ENCODE measurements at places on chromosomes 2 and 18. TPM values are rescaled to one million over a fixed set of nuclear protein-coding genes. Genes with fewer than 3 reads are reported as not detected.

The IRS1 gene
- total RNA-seq, result 17.4 TPM

The LINC00305 gene
- total RNA-seq, result not detected

The SP140L gene
- 3.6 TPM for total RNA-seq

The UGT1A8 gene
- total RNA-seq, result not detected

The RNF25 gene
- total RNA-seq, result 13.3 TPM

The CFC1 gene
- not detected for total RNA-seq

The DSC1 gene
- total RNA-seq, result 5.3 TPM

DNA sequence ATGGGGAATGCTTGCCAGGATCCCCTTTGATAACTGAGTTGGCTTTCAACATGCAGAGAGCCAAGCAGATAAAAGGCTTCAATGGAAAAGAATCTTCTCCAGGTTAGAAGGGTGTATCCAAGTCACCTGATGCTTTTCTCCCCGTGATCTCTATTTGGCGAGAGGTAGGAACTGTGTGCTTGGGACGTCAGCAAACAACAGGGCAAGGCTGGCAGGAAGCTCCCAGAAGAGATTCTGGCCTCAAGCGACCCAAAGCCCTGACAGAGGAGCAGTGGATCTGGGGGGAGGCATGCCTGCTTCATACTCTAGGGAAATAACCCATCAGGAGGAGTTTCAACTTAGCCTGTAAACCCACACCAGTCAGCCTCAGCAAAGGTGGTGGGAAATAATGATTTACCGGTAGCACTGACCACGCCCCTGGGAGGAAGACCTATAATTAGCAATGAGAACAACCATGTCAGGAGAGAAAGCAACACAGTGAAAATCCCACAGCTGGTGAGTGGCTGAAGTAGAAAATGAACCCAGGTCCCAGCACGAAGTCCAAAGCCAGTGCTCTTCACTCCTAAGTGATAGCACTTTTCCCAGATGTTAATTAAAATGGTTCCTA is 76.3 kb upstream of the SEC11C start:
- no peak overlapping the region for H3K27ac ChIP-seq
- H3K4me3 ChIP-seq, result no peak overlapping the region
- no peaks in the 10 kb centered on the region for H3K4me1 ChIP-seq
- no peaks in the 10 kb centered on the region for H3K36me3 ChIP-seq

- no peak overlapping the region for H3K27ac ChIP-seq
- H3K36me3 ChIP-seq, result no peaks in the 10 kb centered on the region
- no peak for DNase-seq
- peaks cover 10% of the 10 kb centered on the region for H3K4me1 ChIP-seq
Measured at GRCh38 chr2:45781464-45781811, 130.0 kb downstream of the PRKCE start.

- no peaks in the 10 kb centered on the region for H3K27me3 ChIP-seq
- H3K27ac ChIP-seq, result no peak overlapping the region
- H3K4me1 ChIP-seq, result no peaks in the 10 kb centered on the region
- no peak for DNase-seq
Measured at GRCh38 chr18:38884050-38884449, 1318.5 kb upstream of the CELF4 start.

DNA sequence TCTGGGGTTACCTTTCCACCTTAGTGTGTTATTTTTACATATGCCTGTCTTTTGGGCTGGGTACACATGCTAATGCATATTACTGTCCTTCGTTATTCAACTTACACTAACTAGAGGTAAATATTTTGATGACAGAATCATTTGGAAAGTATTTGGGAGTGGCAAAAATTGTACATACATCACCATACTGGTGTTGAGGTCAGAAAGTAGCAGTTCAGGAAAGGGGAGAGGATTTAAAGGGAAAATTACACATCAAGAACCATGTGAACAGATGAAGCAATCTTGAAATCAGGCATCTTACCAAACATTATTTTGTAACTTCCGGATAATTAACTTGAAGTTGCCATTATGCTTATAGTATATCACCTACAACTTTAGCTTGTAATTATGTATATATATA is 379.7 kb downstream of the RND3 start:
- H3K4me3 ChIP-seq, result no peak overlapping the region
- H3K27ac ChIP-seq, result no peak overlapping the region
- H3K4me1 ChIP-seq, result no peaks in the 10 kb centered on the region
- H3K36me3 ChIP-seq, result no peaks in the 10 kb centered on the region

DNA sequence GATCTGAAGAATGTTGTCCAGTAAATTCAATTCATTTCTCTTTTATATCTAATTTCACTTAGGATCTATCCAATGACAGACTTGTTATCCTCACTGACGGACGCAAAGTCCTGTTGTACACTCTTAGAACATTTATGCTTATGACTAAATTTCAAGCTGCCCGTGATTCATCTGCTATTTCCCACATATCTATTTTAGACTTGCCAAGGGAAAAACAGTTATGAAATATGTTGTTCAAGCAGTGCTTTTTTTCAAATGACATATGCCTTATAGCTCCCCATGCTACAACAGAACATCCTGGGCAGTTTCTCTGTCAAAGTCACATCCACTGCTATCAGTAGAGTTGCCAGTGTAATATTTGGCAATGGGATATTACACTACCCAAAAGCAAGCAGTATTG is 94.2 kb upstream of the CBLN2 start:
- no peaks in the 10 kb centered on the region for H3K4me1 ChIP-seq
- no peak overlapping the region for H3K27ac ChIP-seq
- H3K36me3 ChIP-seq, result no peaks in the 10 kb centered on the region
- H3K27me3 ChIP-seq, result no peaks in the 10 kb centered on the region

DNA sequence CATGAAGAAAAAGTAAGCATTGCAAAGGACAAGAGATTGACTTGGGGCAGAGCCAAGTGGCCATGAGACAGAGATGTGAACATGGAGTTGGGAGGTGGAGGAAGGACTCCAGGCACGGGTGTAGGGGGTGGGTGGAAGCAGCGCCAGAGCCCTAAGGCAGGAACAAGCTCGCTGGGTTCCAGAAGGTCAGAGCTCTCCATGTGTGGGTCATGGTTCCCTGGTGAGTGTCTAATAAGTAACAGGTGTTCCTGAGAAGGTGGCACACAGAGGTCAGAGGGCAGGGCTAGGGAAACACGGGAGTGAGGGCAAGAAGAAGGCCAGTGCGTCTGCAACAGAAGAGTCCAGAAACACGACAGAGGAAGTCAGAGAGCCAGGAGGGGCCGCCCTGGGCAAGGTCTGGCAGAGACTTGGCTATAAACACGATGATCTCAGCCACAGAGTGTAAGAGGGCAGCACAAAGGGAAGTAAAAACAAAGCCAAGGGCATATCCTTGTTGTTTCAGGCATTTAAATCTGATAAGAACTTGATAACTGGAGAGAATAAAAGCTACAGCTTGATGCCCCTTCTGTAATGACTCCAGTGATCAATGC is 260.8 kb downstream of the TGIF1 start:
- H3K27ac ChIP-seq, result no peak overlapping the region
- DNase-seq, result peak; percentile 32
- H3K27me3 ChIP-seq, result no peaks in the 10 kb centered on the region
- no peaks in the 10 kb centered on the region for H3K36me3 ChIP-seq

- H3K4me1 ChIP-seq, result peaks cover 22% of the 10 kb centered on the region
- H3K27ac ChIP-seq, result no peak overlapping the region
- peaks cover 39% of the 10 kb centered on the region for H3K27me3 ChIP-seq
- no peak overlapping the region for H3K4me3 ChIP-seq
Measured at GRCh38 chr2:224042191-224042696, 3.2 kb upstream of the SERPINE2 start.

DNA sequence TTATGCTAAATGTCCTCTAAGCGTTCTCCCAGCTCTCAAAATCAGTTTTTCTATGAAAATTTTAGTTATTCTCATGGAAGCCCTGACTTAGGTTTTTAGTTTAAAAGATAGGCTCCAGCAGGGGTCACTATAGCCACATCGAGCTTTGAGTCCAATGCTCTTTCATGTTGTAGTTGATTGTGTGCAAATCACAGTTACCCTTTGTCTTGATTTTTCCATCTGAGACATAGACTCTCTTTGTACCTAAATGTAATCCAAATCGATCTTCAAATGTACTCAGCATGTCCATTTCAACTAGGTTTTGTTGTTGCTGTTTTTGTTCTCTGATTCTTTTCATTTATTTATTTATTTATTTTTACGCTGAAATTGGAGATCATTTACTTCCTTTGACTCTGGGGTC is 26.4 kb upstream of the MSTN start:
- no peaks in the 10 kb centered on the region for H3K4me1 ChIP-seq
- no peak overlapping the region for H3K4me3 ChIP-seq
- no peaks in the 10 kb centered on the region for H3K36me3 ChIP-seq

- H3K4me1 ChIP-seq, result no peaks in the 10 kb centered on the region
- no peak overlapping the region for H3K4me3 ChIP-seq
- H3K27me3 ChIP-seq, result no peaks in the 10 kb centered on the region
- no peak for DNase-seq
- no peak overlapping the region for H3K27ac ChIP-seq
Measured at GRCh38 chr2:227373389-227373788, 5.7 kb downstream of the TM4SF20 start.

DNA sequence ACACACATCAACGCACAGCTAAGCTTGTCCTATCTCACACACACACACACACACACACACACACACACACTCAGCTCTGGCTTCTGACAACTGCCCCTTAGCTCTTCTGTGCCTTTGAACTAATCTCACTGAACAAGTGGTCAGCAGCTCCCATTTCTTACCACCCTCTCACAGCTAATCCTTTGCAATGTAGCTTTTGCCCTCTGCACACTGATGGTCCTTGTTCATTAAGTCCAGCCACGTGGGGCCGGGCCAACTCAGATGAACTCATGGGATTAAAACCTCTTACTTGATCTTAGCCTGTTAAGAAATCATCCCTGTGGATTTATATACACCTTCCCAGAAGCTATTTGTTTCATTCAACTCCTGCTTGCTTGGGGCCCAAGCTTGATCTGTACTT is 36.6 kb downstream of the DPYSL5 start:
- no peak overlapping the region for H3K4me3 ChIP-seq
- H3K4me1 ChIP-seq, result no peaks in the 10 kb centered on the region
- no peaks in the 10 kb centered on the region for H3K36me3 ChIP-seq
- H3K27me3 ChIP-seq, result no peaks in the 10 kb centered on the region
- no peak for DNase-seq

GRCh38 chr2:10550206-10551001 is 102.3 kb upstream of the ODC1 start:
- peak; percentile 53 for DNase-seq
- no peak overlapping the region for H3K4me3 ChIP-seq
- peaks cover 4% of the 10 kb centered on the region for H3K27me3 ChIP-seq
- peaks cover 22% of the 10 kb centered on the region for H3K4me1 ChIP-seq

DNA sequence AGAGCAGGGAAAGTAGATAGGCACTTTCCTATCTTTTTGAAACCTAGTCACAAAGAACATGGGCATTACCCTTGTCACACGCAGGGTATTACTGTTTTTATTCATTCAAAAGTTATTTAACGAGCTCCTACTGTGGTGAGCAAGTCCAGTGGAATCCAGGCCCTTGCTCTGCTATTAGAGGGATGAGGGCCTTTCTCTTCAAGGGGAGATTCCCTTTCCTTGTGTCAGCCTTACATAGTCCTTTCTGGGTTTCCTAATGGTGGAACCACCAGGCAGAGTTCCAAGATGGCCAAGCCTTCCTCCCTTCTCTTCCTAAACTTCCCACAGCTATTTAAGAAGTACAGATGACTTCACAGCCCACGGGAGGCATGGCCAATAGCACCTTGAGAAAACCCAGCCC is 64.6 kb downstream of the SPTBN1 start:
- H3K27me3 ChIP-seq, result no peaks in the 10 kb centered on the region
- H3K36me3 ChIP-seq, result peaks cover 23% of the 10 kb centered on the region
- H3K4me1 ChIP-seq, result peaks cover 83% of the 10 kb centered on the region
- no peak overlapping the region for H3K4me3 ChIP-seq
- H3K27ac ChIP-seq, result peak overlapping the region; percentile 37

- no peaks in the 10 kb centered on the region for H3K27me3 ChIP-seq
- H3K27ac ChIP-seq, result no peak overlapping the region
- H3K4me3 ChIP-seq, result no peak overlapping the region
- H3K4me1 ChIP-seq, result no peaks in the 10 kb centered on the region
- no peak for DNase-seq
Measured at GRCh38 chr2:8169443-8169842, 512.4 kb upstream of the ID2 start.

- no peaks in the 10 kb centered on the region for H3K27me3 ChIP-seq
- H3K4me1 ChIP-seq, result peaks cover 46% of the 10 kb centered on the region
- H3K27ac ChIP-seq, result peak overlapping the region; percentile 87
- peak overlapping the region; percentile 95 for H3K4me3 ChIP-seq
- H3K36me3 ChIP-seq, result no peaks in the 10 kb centered on the region
Measured at GRCh38 chr2:42169874-42170521, 845 bp downstream of the EML4 start.

DNA sequence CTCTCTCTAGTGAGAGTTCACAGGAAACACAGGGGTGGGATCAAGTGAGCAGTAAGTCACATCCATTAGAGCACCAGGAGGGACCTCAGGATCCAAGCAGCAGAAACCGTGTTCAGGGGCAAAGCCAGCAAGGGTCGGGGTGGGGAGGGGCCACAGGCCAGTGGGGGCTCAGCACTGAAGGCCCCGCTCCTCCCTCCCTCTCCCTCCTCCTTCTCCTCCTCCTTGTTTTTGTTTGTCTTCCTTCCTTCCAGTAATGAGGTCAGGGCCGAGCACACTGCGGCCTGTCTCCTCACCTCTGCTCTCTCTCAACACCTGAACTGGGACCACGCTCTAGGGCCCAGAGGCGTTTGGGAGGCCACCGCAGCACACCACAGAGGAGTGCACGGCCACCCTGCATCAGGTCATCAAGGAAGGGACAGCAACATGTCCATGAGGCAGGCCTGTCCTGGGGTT is 20.9 kb downstream of the MTERF4 start:
- H3K27ac ChIP-seq, result no peak overlapping the region
- no peaks in the 10 kb centered on the region for H3K27me3 ChIP-seq
- no peaks in the 10 kb centered on the region for H3K4me1 ChIP-seq

GRCh38 chr2:240662681-240663080 is 20.0 kb downstream of the AQP12B start:
- no peak overlapping the region for H3K27ac ChIP-seq
- H3K36me3 ChIP-seq, result no peaks in the 10 kb centered on the region
- no peak for DNase-seq

DNA sequence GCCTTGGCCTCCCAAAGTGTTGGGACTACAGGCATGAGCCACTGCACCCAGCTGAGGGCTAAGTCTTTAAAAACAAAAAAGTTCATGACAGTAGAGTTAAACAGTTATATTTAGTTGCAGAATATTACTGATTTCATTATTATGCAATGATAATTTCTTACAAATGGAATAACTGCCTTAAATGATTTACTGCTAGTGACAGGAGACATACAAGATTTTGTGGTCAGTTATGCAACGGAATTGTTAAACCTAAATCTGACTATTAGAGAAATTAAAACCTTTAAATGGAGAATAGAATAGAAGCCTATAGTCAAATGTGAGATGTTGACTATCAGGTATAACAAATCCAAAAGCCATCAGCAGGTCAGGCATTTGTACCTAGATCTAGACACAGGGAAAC is 10.3 kb upstream of the DNAJC10 start:
- no peaks in the 10 kb centered on the region for H3K27me3 ChIP-seq
- H3K4me3 ChIP-seq, result no peak overlapping the region
- DNase-seq, result no peak
- H3K36me3 ChIP-seq, result no peaks in the 10 kb centered on the region

DNA sequence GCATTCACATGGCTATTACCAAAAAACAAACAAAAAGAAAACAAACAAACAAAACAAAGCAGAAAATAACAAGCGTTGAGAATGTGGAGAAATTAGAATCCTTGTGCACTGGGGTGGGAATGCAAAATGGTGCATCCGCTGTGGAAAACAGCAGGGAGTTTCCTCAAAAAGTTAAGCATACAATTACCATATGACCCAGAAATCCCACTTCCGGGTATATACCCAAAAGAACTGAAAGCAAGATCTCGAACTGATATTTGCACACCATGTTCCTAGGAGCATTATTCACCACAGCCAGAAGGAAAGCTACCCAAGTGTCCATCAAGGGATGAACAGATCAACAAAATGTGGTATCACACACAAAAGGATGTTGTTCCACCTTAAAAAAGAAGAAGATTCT is 17.9 kb upstream of the TEX51 start:
- H3K4me1 ChIP-seq, result no peaks in the 10 kb centered on the region
- H3K4me3 ChIP-seq, result no peak overlapping the region
- peaks cover 1% of the 10 kb centered on the region for H3K27me3 ChIP-seq
- H3K27ac ChIP-seq, result no peak overlapping the region
- H3K36me3 ChIP-seq, result no peaks in the 10 kb centered on the region
